ENCODE measurements at places on chromosomes 11 and 22.

DNA sequence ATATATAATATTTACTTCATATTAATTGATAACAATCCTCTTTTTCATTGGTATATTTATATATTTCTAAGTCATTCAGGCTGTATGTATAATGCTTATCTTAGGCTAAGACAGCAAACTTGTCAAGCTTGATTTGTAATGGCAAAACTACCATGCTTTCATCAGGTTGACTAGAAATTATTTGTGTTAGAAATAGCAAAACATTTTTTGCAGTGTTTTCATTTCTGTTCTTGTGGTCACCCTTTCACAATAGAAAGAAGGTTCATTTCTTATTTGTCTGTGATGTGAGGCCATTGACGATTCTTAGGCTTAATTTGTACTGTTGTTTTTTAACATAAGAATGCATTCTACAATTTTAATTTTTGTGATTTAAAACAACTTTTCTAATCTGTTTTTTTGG, 197.6 kb downstream of the TMEM135 start:
- no peak for DNase-seq

DNA sequence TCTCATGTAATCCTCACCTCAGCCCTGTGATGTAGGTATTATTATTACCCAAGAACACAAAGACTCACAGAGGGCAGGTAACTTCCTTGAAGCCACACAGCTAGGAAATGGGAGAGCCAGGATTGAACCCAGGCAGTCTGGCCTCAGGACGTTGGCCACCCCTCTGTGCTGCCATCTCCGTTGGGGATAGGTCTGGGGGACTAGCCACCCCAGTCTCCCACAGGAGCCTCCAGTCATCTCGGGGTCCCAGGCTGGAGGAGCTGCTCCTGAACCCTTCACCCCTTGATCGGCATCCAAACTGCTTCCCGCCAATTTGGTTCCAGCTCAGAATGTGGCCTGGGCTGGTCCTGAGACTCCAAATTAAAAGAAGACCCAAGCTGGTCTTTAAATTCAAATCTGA, 10.4 kb upstream of the TCF20 start:
- no peak for DNase-seq

- DNase-seq = no peak
Measured at GRCh38 chr11:21806947-21807346, 385.9 kb upstream of the ANO5 start.

DNA sequence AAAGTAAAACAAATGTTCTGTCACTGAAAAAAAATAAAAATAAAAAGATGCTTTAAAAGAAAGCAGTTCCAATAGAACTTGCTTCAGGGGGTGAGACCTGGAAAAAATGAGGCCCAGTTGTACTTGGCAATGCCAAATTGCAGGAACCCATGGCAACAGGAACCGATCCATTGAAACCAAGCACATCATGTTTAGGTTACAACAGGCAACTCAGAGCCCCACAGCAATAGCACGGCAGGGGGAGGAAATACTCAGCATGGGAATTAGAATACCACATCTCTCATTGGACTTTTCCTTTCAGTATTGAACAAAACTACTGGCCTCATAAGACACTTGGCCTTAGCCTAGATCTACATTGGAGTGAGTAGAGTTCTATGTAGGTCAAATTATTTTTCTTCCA, 84.3 kb downstream of the MSANTD4 start:
- no peak for DNase-seq

DNA sequence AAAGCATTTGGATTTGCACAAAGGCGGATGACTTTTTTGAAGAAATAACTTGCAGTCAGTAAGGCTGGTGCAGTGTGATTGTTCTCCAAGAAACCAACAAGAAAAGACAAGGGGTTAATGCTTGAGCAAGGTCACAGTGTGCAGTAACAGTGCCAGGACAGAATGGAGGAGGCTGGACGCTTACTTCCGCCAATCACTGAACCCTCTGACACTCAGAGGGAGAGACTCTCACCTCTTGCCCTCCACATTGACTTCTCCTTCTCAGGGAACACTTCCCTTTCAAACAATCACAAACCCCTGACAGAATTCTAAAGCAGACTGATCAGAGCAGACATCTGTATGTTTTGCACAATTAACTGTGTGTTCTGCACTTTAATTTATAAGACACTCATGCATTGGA, 228.4 kb downstream of the BLID start:
- no peak for DNase-seq

DNA sequence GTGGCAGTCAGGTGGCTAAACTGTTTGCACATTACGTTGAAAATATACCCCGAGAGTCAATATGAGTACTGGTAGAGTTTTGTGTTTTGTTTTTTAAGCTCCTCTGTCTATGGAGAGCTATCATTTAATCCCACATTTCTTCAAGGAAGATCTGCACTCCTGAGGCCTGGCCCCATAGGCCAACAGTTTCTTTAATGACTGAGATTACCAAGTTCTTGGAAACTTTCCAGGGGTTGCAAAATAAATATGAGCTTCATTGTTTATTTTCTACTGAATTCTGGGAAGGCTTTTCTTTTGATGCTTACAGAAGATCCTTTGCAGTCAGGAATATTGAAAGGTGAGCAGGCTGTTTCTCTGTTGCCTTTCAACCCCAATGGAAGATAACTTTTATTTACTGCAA, 452.0 kb downstream of the JRKL start:
- no peak for DNase-seq

GRCh38 chr11:8019314-8020243, 32.4 kb downstream of the EIF3F start:
- no peak for DNase-seq

GRCh38 chr22:21760640-21761039, 25.0 kb upstream of the YPEL1 start:
- peak; percentile 81 for DNase-seq

- no peak for DNase-seq
Measured at GRCh38 chr11:31558001-31558400, 48.4 kb downstream of the ELP4 start.

GRCh38 chr11:120815319-120816100, 208.4 kb upstream of the TBCEL start:
- no peak for DNase-seq

GRCh38 chr11:68806931-68807844, 34.5 kb downstream of the CPT1A start:
- DNase-seq = peak; percentile 73

DNA sequence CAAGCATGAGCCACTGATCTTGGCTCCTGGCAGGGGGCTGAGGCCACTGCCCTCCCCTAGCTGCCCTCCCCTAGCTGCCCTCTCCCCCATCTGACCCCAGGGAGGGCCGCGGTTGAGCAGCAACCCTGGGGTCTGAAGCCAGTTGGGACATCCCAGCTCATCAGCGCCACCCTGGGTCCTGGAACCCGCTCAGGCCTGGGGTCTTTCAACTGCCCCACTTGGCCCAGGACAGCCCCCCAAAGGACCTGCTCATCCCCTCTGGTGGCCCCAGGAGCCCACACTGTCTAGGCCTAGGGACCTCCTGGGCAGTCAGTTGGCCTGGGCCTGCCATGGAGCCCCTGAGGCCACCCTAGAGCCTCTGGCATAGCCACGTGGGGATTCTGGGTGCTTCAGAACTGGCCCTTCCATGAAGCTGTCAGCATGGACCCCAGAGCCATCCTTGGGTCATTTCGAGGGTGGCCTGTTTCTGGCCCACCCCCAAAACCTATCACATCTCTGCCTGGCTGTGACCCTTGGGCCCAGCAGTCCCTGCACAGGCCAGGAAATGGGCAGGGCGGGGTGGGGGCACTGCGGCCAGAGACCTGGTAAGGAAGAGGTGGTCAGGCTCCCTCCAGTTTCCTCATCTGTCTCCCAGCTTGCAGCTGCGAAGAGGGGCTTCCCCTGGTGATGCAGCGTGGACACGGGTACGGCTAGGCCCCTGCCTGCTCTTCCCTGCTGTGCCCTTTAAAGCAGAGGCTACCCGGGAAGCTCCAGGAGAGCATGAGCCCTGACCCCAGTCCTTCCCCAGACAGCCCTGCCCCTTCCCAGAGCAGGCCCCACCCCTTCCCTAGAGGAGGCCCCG, 37.9 kb downstream of the MUC2 start:
- no peak for DNase-seq

DNA sequence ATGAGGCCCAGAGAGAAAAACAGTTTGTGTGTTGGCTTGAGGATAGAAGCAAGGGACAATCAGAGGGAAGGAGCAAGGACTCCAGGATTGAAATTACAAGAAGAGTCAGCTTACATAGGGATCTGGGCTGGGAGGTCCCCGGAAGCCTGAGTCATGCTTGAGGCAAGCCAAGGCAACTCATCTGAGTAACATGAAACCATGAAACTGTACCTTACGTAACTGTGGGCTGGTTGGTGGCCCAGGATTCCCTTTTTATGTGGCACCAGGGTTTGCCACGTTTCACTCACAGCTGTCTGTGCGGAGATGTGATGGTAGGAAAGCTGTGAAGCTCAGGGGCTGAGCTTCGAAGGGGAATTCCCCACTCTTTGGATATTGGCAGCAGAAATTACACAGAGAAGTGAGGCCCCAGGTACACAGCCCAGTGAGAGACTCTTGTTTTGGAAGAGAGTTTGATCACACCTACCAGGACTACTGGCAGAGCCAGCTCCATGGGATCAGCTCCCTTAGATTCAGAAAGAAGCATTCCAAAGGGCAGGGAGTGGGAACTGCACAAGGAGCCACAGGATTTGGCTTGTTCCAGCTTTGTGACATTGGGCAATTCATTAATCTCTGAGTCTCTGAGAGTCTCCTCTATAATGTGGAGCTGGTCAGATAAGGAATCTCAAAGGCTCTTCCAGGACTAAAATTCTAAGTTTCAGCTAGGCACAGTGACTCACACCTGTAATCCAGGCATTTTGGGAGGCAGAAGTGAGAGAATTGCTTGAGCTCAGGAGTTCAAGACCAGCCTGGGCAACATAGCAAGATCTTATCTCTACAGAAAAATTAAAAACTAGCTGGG, 7.8 kb downstream of the SLC5A1 start:
- DNase-seq = peak; percentile 85

DNA sequence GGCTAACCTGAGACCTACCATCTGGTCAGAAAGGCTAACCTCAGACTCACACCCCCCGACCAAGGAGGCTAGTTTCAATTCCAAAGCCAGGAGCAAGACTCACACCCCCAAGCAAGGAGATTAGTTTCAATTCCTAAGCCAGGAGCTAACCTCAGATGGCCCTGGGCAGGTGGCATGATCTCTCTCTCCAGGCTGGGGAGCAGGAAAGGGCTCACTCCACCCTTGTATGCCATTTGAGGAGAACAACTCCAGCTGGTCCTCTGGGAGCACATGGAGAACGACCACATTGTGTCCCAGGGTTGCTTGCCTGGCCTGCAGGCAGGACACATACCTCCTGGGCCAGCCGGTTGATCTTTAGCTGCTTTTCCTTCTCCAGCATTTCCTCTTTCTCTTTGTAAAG, 32.6 kb downstream of the USH1C start:
- DNase-seq = no peak

- DNase-seq = no peak
Measured at GRCh38 chr11:101987370-101987769, 59.9 kb upstream of the CFAP300 start.

DNA sequence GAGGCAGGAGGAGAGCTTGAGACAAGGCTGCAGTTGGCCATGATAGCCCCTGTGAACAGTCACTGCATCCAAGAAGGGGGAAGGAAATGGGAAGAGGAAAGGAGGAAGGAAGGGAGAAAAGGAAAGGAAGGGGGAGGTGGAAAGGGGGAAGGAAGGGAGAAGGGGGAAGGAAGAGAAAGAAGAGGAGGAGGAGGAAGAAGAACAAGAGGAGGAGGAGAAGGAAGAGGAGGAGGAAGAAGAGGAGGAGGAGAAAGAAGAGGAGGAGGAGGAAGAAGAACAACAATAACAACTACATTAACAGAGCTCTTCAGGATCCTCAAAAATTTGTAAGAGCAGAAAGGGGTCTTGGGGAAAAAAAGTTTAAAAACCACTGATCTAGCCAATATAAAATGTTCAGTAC, 5.2 kb downstream of the RAB6A start:
- no peak for DNase-seq

DNA sequence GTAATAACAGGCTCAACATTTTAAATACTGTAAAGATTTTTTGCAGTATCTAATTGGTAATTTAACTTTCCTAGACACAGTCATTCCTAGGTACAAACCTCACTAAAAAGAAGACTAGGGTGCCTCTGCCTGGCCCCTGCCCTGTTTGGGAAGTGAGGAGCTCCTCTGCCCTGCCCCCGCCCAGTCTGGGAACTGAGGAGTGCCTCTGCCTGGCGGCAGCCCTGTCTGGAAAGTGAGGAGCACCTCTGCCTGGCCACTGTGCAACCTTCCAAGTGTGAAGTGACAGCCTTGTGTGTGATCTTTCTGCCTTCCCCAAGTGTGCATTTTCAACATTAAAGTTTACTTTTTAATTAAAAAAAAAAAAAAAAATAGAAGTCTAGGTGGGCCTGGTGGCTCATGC, 4.2 kb downstream of the CHORDC1 start:
- no peak for DNase-seq

DNA sequence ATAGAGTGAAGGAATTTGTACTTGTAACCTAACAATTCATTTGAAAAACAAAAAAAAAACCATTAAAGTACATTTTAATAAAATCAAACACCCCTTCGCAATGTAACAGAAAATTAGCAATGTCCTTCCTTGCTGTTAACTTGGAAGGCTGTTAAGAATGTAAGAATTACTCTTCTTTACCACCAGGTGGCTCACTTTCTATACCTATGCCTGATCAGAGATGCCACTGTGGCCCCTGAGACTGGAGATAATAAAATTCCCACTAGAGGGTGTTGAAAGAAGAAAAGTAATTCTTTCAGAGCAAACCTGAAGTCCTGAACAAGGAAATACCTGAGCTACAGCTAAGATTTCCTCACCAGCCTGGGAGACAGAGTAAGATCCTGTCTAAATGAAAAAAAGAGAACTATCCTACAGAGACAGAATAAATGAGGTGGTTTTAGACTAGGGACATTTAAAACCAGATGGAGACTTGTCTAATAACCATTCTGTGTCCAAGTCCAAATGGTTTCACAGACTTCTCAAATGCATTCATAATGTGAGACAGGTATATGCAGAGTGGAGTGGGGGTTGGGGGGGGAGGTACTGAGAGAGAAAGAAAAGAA, 1089.3 kb downstream of the FAM181B start:
- DNase-seq = peak; percentile 9

GRCh38 chr11:117183724-117184349, 5.3 kb downstream of the SIDT2 start:
- no peak for DNase-seq

DNA sequence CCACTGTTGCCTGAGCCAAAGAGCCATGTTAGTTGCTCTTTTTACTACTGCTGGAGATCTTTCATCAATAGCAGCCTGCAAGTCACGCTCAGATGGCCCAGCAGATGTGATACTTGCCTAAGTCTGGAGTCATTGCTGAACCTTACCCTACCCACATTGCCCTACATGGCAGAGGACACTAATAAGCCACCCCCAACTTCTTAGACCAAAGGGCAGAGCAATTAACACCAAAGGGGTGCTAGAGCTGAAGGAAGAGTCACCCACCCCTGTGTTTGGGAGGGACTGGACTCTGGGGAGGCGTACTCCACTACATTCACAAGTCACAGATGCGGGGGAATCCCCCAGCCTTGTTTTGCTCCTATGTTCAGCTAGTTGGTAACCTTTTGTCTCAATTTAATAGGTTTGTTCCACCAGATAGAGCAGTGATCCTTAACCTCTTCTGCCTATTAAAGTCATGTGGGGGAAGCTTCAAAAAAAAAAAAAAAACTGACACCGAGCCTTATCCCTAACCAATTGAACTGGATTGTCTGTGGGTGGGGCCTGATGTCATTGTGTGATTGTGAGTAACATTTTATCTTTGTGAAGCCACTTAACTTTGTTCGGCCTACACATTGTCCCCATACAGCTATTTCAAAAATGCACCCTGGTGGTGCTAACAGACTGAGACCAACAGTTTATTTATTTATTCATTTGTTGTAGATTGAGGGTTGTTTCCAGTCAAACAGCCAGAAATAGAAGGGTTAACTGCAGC, 13.1 kb downstream of the ADM start:
- DNase-seq = no peak

GRCh38 chr22:45202333-45203149, 38.2 kb downstream of the KIAA0930 start:
- no peak for DNase-seq

All from HCEC 1CT (cell line).